Activated CD4-positive, alpha-beta T cell treated with anti-CD3 and anti-CD28 coated beads, Interleukin-2, amount 50 U/mL, for 48 hours (primary cell): ENCODE measurements at places on chromosomes 7 and 10.

DNA sequence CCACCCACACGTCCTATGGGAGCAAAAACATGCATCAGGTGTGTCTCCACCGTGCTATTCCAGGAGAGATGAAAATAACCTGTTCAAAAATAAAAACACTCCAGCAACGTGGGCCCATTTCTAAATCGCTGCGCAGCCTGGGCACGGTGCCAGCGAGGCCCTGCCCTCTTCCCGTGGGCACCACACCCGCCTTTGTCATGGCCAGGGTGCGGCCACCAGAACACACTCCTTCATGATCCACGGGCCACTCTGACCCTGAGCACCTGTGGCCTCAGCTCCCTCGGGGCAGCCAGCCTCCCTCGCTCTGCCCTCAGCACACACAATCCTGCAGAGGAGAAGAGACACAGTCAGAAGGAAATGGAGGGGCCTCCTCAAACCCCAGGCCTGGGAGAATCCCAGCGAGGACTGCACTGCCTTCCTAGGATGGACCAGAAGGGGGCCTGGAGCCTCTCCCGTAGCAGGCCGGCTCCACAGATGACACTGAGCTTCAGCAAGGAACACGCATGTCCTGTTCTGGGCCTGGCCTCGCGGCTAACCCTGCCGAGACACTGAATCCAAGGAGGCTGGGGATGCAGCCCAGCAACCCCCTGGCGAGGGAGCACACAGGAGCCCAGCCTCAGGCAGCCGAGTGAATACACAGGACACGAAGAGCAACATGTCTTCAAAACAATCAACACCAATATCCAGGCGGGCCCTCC is 169.0 kb downstream of the MAD1L1 start:
- no peak for DNase-seq

GRCh38 chr10:119466655-119467054 is 75.9 kb downstream of the RGS10 start:
- DNase-seq: peak; percentile 55

GRCh38 chr7:152633072-152633471 is 42.9 kb downstream of the XRCC2 start:
- DNase-seq: no peak

- no peak for DNase-seq
These were observed 179.5 kb upstream of the PLXNA4 start for GRCh38 chr7:132755538-132756483.

DNA sequence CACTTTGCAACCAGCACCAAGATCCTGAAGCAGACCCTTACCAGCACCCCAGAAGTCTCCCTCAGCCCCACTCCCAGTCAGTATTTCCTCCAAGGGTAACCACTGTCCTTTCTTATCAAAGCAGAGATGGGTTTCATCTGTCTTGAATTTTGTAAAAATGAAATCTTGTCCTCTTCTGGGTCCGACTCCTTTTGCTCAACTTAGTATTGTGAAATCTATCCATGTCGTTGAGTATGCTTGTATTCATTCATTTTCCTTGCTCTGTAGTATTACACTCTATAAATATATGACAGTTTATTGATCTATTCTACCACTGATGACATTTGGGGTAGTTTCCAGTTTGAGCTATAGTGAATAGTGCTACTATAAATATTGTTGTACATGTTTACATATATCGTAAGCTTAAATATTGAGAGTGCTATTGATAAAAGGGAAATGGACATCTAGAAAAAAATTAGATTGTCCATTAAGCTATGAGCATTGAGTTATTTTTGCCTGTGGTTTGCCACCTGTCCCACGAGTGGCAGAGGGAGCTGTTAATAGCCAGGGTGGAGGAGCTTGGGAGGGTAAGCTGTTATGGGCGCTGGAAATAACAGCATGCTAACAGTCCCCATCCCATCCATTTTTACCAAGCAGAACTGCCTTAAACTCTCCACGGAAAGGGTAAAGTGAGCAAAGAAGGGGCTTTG is 36.5 kb downstream of the AIFM2 start:
- no peak for DNase-seq

GRCh38 chr7:155750255-155751125 is 61.8 kb downstream of the SHH start:
- DNase-seq: no peak

GRCh38 chr7:147765301-147765700 is 825.3 kb upstream of the C7orf33 start:
- no peak for DNase-seq

- no peak for DNase-seq
These were observed 481.4 kb downstream of the PTPRN2 start for GRCh38 chr7:158106272-158106671.

DNA sequence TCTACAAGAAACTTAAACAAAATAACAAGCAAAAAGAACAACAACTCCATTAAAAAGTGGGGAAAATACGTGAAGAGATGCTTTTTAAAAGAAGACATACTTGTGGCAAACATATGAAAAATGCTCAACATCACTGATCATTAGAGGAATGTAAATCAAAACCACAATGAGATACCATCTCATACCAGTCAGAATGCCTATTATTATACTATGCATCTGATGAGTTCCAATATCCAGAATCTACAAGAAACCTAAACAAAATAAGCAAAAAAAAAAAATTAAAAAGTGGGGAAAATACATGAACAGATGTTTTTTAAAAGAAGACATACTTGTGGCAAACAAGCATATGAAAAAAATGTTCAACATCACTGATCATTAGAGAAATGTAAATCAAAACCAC is 29.6 kb upstream of the AKR1C3 start:
- no peak for DNase-seq

DNA sequence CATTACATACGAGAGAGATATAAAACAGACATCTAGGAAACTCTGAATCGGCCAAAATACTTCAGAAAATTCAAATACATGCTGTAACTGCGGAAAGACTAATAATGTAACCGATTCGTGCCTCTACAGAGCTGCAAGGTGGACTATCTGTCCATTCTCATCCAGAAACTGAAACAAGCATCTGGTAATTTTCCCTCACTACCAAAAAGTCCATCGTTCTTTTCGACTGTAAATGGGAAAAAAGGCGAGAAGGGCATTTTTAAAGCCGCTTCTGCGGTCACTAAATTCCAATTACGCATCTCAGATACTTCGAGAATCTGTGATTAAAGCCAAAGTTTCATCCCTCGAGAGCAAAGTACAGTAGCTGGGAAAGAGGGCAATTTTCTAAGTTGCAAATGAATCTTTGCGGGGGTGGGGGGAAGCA is 1.3 kb downstream of the OGA start:
- DNase-seq: no peak

DNA sequence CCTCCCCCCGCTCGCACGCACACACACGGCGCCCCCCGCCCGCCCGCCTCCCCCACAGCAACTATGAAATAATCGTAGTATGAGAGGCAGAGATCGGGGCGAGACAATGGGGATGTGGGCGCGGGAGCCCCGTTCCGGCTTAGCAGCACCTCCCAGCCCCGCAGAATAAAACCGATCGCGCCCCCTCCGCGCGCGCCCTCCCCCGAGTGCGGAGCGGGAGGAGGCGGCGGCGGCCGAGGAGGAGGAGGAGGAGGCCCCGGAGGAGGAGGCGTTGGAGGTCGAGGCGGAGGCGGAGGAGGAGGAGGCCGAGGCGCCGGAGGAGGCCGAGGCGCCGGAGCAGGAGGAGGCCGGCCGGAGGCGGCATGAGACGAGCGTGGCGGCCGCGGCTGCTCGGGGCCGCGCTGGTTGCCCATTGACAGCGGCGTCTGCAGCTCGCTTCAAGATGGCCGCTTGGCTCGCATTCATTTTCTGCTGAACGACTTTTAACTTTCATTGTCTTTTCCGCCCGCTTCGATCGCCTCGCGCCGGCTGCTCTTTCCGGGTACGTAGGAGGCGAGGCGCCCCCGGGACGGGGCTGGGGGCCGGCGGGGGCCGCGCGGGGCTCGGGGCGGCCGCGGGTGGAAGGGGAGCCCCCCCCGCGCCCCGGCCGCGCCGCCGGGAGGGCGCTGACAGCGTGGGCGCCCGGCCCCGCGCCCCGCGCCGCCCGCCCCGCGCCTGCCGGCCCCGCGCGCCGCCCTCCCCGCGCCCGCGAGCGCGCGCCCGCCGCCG is 441 bp downstream of the BMI1 start:
- peak; percentile 66 for DNase-seq

GRCh38 chr10:18539335-18539734 is 112.1 kb downstream of the NSUN6 start:
- DNase-seq: no peak

DNA sequence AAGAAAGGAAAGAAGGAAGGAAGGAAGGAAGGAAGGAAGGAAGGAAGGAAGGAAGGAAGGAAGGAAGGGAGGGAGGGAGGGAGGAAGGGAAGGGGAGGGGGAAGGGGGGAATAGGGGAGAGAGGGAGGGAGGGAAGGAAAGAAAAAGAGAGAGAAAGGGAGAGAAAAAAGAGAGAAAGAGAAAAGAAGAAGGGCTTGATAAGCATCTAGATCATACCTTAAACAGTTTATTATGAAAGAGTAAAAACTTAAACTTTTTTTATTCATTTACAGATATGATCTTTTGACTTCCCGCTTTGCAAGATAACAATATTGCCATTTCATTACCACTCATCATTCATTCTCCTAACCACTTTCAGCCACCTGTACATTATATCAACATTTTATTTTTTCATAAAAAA is 53.6 kb upstream of the TMEM106B start:
- DNase-seq: no peak

DNA sequence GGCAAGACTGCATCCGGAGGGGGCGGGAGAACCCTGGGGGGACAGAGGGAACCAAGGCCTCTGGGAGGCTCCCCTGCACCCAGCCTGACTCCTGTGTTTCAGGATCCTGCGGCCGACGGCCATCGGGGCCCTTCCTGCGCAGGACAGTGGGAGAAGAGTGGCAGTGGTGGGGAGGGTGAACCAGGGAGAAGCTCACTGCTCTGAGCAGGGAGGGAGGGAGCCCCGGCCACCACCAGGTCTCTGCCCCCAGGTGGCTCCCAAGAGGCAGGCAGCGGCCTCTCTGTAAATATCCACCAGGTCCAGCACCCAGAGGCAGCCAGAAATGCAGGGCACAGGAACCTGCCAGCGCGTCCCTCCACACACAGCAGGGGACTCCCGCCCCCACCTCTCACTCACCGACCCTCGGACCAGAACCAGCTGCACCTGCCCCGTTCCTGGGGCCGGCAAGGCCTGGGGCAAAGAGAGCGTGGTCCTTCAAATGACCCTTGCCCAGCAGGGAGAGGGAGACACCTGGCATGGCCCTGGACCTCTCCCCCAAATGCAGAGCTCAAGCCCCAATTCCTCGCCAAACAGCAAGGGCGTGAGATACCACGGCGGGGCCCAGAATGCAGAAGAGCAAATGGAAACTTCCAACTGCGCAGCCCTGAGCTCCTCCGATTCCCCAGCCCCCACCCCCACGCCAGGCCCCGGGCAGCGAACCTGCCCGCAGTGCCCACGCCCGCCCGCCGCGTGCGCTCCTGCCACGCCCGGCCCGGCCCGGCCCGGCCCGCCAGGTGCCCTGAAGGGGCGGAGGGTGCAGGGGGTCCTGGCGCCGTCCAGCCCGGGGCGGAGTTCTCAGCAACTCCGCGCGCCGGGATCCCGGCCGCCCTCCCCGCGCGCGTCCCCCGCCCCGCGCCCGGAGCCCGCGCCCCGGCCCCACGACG is 805 bp downstream of the RASGEF1A start:
- DNase-seq: peak; percentile 37

- DNase-seq: no peak
These were observed 249.7 kb upstream of the IGFBP3 start for GRCh38 chr7:46170792-46171191.

DNA sequence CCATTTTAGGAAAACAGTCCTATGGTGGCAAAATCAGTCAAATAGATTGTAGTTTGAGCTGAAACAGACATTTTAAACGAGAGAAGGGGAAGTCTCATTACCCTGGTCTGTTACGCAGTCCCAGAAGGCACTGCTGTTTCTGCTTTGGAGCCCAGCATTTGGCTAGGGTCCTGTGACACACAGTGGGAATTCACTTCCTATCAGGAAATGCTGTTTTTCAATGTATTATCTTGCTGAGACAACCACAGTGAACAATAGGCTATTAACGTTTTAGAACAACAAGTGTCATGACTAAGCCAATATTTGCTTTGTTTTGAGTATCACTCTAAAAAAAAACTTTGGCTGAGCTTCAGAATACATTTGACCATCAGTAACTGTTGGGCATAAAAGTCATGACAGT is 74.1 kb downstream of the ADD3 start:
- DNase-seq: no peak

DNA sequence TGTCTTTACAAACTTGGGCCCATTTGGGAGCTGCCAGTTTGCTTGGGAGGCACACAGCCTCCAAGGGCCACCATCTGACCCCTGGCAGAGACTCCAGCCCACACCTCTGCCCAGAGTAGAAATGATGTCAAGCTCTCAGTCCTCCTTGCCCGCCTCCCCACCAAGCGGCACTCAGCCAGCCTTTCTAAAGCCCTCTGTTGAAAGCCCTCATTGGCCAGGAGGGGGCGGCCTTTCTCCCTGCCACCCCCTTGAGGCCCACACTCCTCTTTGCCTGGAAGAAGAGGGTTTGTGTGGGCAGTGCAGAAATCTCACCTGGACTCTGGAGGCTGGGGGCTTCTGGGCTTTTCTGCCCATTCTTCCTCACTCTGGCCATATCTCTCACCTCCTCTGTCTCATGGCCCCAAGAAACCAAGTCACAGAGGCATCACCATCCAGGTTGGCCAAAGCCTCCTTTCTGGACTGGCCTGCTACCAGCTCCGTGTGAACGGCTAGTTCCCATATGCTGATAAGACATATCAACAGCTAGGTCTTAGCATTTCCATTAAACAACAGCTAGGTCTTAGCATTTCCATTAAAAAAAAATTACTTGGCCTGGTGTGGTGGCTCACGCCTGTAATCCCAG is 36.1 kb downstream of the UBTD1 start:
- peak; percentile 42 for DNase-seq

- DNase-seq: no peak
These were observed 13.6 kb upstream of the BPGM start for GRCh38 chr7:134632937-134633540.

DNA sequence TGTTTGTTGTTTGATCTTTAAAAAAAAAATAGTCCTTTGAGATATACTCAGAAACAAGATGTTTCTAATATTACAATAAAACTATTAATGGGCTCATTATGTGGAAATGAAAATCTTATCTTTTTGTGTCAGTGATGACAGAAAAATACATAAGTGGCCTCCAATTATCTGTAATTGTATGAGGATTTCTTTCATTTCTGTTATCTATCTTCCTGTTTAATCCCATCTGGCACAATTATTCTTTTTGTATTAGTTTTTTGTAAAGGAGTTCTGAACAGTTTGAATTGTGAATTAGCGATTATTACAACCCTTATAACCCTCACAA is 270.8 kb downstream of the BBS9 start:
- DNase-seq: no peak

DNA sequence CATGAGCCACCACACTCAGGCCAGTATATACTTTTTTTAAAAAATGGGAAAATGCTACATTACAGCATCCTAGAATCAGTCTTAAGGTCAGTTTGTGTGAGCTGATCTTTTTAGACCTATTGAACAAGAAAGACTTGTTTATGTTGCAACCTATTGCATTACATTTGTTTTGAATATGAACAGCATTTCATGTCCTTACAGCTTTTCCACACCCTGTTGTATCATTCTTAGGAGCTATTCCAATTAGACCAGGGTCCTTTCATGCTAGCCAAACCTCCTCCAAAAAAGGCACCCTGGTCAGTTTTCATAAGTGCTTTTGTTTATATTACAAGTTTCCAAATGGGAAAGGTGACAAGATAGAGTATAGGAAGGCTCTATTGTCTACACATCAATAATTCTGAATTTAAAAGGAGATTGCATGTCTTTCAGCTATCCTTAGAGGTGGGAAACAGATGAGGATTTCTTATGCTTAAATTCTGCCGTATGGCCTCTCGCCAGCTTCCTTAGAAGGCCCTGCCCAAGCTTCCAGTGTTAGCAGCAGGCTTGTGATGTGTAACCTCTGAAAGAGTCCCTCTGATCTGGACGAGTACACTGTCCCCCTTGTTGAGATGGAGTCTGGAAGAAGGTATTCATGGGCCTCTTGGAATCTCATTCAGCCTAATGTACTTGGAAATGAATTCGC is 171.9 kb downstream of the OTUD1 start:
- no peak for DNase-seq
